Lung (tissue), 17 donors: ENCODE measurements at places on chromosomes 12 and 14. TPM values are rescaled to one million over a fixed set of nuclear protein-coding genes. Genes with fewer than 3 reads are reported as not detected.

The SLIRP gene
- total RNA-seq: 41.6 TPM

The CCDC196 gene
- not detected for total RNA-seq

DNA sequence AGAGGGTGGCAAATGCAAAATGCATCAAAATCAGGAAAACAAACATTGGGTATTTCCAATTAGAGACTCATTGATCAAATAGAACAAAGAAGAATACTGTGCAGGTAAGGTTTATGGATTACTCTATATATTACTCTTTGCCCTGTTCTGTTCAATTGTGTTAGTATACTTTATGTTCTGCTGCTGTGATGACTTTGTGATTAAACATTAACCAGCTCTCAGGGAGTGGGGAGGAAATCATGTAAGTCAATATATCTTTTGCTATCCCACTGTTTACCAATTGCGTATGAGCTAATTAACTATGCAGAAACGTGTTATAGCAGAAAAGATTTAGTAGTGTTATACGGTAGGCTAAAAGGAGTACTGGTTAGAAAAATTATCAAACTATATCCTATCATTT is 129.4 kb downstream of the PDE3A start:
- H3K36me3 ChIP-seq: no peaks in the 10 kb centered on the region
- no peaks in the 10 kb centered on the region for H3K27me3 ChIP-seq
- H3K27ac ChIP-seq: no peak overlapping the region
- H3K4me3 ChIP-seq: no peak overlapping the region

GRCh38 chr14:72315714-72316113 is 383.5 kb downstream of the RGS6 start:
- H3K36me3 ChIP-seq: no peaks in the 10 kb centered on the region
- H3K27me3 ChIP-seq: no peaks in the 10 kb centered on the region
- no peak for DNase-seq
- H3K4me1 ChIP-seq: no peaks in the 10 kb centered on the region
- H3K4me3 ChIP-seq: no peak overlapping the region

DNA sequence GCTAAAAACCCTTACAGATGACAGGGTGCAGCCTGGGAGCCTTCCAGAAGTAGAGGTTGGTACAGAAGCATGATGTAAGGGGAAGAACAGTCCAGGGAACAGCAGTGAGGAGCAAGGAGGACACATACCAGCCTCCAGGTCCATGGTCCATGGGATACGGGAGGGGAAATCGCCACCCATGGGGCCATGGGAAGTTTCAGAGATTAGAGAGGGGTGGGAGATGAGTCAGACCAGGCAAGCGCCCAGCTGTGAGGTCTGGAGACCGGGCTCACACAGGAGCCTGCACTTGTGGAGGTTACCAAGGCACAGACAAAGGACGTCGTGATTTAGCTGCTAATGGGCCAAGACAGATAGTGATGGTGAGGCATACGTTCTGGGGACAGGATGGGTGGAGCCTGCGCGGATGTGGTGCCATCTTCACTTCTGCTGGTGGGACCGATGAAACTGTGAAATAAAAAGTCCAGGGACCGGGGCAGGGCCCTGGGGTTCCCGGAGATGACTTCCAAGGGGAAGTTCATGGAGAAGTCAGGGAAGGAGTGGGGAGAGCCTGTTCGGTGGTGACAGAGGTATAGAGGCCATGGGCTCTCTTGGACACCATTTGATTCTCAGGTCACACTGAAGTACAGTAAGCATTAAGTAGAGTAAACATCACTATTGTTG is 17.7 kb upstream of the LRP1-AS start:
- no peak overlapping the region for H3K27ac ChIP-seq
- H3K4me1 ChIP-seq: peaks cover 3% of the 10 kb centered on the region
- H3K4me3 ChIP-seq: no peak overlapping the region
- DNase-seq: no peak
- peaks cover 47% of the 10 kb centered on the region for H3K36me3 ChIP-seq

- no peak overlapping the region for H3K4me3 ChIP-seq
- no peaks in the 10 kb centered on the region for H3K4me1 ChIP-seq
- DNase-seq: no peak
- H3K36me3 ChIP-seq: no peaks in the 10 kb centered on the region
These were observed 48.6 kb upstream of the RHOJ start for GRCh38 chr14:63155511-63156185.
